ENCODE measurements at places on chromosomes 12 and 14.
A peak's percentile ranks its signal among the peaks of the same experiment; 100 is the strongest.

- no peak for DNase-seq
These were observed 20.3 kb upstream of the PPP4R4 start for GRCh38 chr14:94153750-94154342.

- peak; percentile 71 for DNase-seq
These were observed 11.9 kb downstream of the CFAP54 start for GRCh38 chr12:96501133-96501761.

DNA sequence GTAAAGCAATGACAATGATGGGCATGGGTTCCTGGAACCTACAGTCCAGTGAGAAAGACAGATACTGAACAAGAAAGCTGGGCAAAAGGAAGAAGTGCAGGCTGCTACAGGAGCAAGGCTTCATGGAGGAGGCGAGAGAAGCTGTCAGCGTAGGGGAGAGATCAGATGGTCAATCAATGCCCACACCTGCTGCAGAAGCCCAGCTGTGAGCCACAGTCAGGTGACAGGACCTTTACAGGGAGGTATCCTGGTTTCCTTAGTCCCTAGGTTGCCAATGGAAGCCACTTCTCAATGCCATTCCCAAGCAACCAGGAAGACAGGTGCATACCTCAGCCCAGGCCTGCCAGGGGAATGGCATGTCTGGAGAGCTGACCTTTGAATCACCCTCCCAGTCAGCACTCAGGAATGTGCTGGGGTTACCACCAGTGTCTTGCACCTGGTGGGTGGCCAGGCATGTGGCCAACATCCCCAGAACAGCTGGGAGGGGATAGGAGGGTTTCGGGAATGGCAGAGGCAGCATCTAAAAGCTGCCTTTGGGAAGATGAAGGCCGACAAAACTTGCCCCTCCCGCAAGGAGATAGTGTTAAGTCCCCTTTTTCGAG, 170.3 kb downstream of the TTC7B start:
- no peak for DNase-seq

DNA sequence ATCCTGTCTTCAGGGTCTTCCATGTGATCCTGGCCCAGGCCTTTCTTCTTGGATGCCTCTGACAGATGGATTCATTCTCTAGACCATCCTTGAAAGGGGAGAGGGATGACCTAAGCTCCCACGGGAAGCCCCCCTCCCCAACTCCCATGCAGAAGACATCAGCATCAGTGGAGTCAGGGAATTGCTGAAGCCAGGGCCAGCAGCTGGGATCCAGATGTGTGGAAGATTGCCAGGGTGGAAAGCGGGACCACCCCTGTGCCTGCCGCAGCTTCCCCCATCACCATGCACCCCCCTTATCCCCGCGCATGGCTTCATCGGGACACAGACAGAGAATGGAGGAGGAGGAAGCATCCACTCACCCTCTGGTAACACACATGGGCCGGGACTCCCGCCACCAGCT, 183.6 kb upstream of the PRMT8 start:
- DNase-seq = no peak

DNA sequence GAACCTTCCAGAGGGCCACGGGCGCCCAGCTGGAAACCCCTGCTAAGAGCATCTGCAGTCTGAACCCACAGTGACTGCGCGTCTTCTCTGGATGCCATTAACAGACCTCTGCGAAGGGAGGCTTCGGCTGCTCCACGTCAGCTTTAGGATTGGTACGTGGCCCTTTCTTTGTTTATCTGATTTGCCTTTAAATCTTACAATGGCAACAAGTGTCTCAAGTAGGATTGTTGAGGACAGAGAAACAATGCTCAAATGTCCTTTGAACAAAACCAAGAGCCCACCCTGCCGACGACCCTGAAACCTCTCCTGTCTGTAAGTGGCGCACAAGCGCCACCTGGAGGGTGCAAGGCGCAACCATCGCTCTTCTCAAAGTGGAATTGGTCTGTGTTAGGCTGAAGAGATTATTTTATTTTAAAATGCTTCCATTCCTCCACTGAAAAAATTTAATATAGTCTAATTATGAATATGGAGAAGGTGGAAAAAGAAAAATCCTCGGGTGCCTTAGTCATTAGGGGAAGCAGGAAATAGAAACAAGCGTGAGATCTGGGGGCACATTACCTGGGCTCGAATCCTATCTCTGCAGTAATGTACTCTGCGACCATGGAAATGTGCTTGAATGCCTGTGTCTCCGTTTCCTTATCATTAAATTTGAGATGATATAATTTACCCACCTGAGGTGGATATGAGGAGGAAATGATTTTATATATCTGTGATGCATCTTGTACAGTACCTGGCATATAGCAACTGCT, 82.6 kb upstream of the PTPRB start:
- DNase-seq = peak; percentile 20

DNA sequence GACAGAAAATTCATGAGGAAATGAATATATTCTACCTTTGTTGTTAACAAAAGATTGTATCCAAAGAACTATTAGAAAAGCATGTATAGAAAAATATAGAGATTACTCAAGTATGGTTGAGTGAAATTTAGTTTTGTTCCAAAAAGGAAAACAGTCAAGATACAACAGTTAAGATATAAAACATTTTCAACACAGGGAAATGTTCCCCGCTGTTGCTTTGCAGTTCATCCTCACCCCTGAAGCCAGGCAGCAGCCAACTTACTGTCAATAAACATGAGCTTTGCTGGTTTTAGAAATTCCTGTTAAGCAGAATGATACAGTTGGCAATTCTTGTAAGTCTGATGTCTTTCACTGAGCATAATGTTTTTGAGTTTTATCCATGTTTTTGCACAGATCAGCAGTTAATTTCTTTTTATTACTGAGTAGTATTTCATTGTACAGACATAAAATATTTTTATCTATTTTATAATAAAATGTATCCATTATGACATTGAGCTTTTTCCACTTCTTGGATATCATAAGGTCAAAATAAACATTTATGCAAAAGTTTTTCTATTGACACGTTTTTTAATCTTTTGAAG, 1.2 kb upstream of the CLEC2B start:
- DNase-seq = peak; percentile 19

GRCh38 chr12:124835656-124836410, 27.8 kb downstream of the SCARB1 start:
- no peak for DNase-seq

GRCh38 chr12:102633981-102634605, 153.7 kb upstream of the IGF1 start:
- no peak for DNase-seq

- no peak for DNase-seq
These were observed 4.0 kb downstream of the CLEC1A start for GRCh38 chr12:10094646-10095395.

GRCh38 chr14:59159169-59159568, 29.3 kb upstream of the DAAM1 start:
- no peak for DNase-seq

- no peak for DNase-seq
These were observed 1093.3 kb downstream of the SLC16A7 start for GRCh38 chr12:60689137-60689536.

- DNase-seq = no peak
These were observed 414.8 kb downstream of the SLC6A15 start for GRCh38 chr12:84497819-84498218.

GRCh38 chr14:55026793-55027561, at the start of the genes SOCS4 and WDHD1:
TSS of gene SOCS4 (plus strand) at chr14:55027236. CDS start at chr14:55043042, 15,806 bp downstream.
TSS of gene WDHD1 (minus strand) at chr14:55027099. CDS start at chr14:55026787, 312 bp downstream.
- peak; percentile 94 for DNase-seq
